GOT3 (cell line): ENCODE measurements at places on chromosomes 3 and 15.

- no peak for DNase-seq
Observed at GRCh38 chr15:81400640-81401236, 26.7 kb upstream of the TMC3 start.

- no peak for DNase-seq
Observed at GRCh38 chr3:59017617-59017984, 32.2 kb downstream of the CFAP20DC start.

DNA sequence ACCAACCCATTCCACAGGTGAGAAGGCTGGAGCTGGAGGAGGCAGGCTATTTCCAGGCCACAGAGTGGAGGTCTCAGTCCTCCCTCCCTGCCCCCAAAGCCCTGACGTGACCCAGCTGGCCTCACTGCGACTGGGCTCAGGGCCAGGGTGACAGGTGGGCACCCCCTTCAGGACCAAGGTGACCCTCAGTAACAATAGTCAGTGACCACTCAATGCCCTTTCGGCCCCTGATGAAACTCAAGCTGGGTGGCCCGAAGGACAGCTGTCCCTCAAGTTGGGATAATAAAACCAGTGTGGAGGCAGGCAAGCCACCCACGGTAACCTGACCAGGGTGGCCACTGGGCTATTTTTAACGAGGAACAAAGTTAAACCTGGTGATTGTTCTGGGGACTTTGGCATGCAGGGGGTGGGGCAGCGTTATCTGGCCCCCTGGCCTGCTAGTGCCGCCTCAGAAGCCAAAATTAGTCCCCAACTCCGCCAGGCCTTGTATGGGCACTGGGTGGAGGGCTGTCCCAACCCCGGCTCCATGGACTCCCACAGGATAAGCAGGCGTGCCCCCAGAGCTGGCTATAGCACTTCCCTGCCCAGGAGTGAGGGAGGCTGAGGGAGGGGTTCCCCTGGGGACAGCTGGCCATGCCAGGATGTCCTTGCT is 1.1 kb downstream of the TNNC1 start:
- DNase-seq = no peak

GRCh38 chr15:68201879-68202261 is 3.3 kb downstream of the CALML4 start:
- DNase-seq = no peak

DNA sequence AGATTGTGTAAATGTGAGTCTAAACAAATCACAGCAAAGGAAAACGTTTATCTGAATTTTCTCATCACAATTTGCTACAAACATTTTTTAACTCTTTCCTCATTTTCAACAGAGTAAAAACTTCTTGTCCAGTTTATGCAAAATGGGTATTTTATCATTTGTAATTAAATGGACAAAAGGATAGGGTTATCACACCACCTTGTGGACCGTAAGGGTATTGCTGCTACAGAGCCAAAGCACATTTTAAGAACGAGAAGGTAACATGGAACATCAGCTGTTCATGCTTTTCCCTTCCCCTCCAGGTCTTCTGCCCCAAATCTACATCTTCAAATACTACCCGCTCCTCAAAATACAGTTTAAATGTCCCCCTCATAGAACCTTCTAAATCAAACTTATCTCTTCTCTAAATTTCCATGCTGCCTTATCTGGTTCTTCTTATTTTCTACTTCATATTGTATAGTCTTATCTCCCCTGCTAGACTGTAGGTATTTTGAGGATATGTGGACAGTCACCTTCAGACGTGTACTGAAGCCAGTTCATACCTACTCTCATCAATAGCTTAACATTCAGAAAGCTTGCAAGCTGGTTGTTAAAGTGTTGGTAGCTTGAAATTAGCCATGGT is 12.8 kb upstream of the SETMAR start:
- DNase-seq = no peak

DNA sequence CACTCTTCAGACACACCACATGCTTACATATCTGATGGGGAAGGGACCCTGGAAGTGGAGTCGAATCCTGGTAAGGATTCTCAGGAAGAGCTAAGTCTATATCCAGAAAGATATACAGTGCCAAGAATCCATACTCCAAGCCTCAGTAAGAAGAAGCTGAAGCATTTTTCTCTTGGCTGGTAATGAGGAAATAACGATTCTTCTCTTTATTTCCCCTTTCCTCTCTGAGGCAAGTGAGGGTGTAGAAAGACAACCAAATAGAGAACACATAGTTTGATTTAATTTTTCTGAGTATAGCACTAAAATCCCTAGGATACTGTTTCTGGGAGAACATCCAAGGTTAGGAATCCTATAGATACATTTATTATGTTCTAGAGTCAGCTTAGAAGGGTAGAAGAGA is 857.3 kb downstream of the TUSC7 start:
- no peak for DNase-seq

DNA sequence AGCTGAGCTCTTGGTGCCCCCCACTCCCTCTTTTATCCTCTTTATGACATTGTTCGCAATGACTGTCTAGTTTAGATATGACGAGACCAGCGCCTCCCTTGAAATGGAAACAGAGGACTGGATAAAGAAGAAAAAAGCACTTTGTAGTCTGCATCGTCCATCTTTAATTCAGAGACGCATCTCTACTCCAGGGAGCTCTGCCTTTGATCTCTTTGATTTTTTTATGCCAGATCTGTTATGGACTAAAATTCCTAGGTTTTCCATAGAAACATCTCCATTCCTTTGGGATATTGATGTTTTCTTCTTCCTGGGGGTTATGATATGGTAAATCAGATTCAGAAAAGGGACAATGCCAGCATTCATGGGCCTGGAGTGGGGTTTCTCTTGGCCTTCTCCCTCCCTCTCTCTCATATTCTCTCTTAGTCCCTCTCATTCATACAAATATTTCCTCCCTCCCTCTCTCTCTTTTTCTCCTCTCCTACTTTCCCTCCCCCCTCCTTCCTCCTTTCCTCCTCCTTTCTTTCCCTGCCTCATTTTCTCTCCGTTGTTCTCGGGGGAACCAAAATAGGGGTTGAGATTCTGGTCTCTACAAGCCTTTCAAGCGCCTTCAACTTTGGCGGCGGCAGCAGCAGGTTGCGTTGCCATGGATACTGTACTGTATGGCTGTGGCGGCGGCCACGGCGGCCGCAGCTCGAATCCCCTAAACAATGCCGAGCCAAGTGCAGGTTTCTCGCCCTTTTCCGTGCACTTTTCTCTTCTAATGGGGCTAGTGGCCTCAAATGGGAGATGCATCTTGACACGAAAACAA is 45.5 kb downstream of the ZIC4 start:
- DNase-seq = no peak

DNA sequence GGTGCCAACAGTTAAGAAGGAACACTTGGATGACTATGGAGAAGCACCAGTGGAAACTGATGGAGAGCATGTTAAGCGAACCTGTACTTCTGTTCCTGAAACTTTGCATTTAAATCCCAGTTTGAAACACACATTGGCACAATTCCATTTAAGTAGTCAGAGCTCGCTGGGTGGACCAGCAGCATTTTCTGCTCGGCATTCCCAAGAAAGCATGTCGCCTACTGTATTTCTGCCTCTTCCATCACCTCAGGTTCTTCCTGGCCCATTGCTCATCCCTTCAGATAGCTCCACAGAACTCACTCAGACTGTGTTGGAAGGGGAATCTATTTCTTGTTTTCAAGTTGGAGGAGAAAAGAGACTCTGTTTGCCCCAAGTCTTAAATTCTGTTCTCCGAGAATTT is 3.0 kb downstream of the SKIL start:
- DNase-seq = no peak

DNA sequence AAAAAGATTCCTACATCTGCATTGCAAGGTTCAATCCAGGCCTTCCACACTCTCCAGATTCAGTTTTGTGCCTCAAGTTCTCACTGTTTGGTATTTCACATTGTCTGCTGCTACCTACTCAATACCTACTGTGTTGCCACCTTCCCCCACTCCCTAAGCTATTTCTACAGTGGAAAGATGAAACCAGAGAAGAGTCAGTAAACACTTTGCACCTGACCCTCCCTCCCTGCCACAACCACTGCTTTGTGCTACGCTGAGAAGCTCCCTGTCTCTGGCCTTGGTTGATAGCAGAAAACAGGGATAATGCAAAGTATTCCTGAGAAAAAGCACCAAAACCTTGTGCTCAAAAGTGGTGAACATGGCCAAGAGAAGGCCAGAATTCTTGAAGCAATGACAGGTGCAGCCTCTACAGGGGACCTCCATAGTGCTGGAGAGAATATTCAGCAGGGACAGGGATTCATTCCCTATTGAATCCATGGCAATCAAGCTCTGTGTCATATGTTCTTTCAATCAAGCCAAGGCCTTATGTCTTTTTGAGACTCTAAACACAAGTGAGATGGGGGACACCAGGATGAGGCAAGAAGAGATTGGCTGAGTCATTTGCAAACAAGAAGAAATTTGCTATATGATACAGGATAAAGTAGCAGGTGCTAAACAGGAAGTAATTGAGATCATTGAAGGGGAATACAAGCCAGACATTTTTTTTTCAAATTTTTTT is 83.5 kb upstream of the LIPC start:
- DNase-seq = no peak

- DNase-seq = no peak
Observed at GRCh38 chr3:140068494-140069017, 133.6 kb downstream of the CLSTN2 start.

DNA sequence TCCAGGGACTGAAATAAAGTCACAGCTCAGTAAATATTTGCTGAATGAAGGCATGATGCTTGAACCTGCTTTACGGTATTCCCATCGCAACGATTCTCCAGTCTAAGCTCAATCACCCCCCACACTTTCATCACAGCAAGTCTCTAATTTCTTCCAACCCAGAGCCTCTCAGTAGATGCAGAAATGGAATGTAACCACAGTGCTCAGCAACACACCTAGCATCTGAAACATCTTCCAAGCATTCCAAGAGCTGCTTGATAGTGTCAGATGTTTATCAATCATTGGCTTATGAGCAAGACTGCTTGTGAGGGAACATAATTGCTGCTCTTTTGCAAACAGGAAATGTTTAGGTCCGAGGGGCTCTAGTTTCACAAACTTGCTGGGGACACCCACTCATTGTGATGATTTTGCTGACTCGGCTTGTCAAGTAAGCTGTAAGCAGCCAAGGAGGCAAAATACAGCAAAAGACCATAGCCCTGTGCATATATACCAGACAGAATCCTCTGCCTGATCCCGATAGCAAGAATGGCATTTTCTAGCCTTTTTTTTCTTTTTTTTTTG is 751.2 kb downstream of the NR2F2 start:
- no peak for DNase-seq

GRCh38 chr15:62578546-62578945 is 413.5 kb upstream of the C2CD4B start:
- DNase-seq = no peak

DNA sequence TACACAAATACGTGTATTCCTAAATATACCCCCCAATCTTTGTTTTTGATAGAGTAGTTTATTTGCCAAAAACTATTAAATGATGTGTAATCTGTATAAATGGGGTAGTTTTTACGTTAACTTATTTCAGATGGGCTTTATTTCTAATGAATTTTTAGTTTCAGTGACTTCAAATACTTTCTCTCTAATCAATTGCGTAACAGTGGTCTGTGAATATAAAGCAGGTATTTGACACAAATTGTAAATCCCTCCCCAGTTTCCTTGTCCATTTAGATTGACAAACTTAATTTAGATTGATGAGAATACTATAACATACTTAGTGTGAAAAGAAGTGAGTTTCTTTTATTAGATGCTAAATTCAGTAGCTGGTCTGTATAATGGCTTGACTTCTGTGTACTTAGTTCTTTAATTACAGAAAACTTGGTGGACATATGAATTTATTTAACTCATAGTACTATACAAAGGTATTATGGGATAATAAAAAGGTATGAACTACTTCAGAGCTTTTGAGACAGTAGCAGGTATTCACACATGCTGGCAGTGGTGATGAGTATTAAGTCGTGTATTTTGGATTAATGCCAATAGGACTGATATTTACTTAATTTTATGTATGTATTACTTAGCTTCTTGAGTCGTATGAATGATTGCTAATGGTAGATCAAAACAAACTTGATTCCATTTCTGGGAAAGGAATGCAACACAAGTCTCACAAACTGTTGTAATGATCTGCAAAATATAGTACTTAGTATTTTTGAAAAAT is 81.6 kb downstream of the STT3B start:
- DNase-seq = no peak

GRCh38 chr3:35639254-35640186 is at the start of gene ARPP21:
Gene ARPP21 (plus strand): TSS chr3:35639525. CDS start chr3:35681752, 42,227 bp downstream.
- no peak for DNase-seq
